Omental fat pad (tissue), 4 donors: ENCODE measurements at places on chromosomes 13 and 19.

DNA sequence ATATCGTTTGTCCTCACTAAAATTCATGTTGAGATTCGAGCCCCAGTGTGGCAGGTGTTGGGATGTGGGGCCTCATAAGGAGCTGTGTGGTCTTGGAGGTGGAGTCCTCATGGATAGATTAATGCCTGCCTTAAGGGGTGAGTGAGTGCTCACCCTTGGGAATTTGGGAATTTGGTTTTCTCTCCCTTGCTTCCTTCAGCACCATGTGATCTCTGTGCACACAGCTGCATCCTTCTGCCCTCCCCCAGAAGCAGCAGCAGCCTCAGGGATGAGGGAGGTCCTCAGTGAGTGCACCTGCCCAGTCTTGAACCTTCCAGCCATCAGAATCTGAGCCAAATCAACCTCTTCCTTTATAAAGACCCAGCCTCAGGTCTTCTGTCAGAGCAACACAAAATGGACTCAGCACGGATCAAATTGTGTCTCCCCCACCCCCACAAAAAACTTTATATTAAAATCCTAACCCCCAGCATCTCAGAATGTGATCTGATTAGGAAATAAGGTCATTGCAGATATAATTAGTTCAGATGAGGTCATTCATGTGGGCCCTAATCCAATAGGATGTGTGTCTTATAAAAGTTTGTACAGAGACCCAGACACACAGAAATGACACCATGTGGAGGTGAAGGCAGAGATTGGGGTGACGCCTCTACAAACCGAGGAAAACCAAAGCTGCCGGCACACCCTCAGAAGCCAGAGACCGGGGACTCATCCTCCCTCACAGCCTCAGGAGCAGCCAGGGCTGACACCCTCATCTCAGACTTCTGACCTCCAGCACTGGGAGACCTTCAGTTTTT is 12.9 kb downstream of the CYTH2 start:
- no peak for DNase-seq

GRCh38 chr13:98468361-98468760 is 108.5 kb downstream of the STK24 start:
- DNase-seq, result no peak

DNA sequence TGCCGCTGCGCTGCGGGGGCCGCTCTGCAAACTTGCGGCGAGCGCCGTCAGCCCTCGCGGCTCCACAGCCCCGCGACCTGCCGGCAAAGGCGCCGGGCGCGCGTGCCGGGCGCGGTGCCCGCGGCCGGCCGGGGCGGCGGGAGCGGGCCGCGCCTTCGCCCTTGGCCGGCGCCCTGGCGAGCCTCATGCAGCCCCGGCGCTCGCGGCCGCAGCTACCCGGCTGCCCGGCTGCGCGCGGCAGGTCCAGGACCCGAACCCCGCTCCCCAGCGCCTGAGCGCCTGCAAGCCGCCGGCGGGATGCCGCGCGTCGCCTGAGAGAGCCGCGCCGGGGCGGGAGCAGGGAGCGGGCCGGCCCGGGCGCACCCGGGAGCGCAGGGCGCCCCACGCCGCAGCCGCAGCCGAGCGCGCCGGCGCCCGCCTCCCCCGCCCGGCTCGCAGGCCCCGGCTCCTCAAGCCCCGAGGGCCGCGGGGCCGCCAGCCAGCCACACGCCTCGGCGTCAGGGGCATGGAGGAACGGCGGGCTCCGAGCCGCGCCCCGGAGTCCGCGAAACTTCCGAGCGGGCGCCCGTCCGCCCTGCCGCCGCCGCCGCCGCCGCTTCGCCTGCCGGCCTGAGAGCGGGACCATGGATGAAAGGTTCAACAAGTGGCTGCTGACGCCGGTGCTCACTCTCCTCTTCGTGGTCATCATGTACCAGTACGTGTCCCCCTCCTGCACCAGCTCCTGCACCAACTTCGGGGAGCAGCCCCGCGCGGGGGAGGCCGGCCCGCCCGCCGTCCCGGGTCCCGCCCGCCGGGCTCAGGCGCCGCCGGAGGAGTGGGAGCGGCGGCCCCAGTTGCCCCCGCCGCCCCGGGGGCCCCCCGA is 564 bp downstream of the HS6ST3 start:
- no peak for DNase-seq

DNA sequence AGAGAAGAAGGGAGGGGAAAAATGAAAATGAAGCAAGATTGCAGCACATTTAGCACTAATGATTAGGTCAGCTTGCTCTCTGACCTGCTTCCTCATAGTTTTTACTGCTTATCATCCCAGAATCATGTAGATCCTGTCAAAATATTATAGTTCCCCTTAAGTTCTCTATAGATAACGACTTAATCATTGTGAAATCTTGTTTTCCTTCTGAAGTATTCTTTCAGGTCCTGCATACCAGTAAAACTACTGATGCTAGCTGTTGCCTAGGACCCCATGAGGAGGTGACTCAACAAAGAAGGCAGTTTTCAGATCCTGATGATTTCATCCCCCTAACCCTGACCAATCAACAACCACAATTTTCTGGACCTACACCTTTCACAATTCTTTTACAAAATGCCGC is 1131.7 kb downstream of the SLITRK5 start:
- DNase-seq, result no peak

GRCh38 chr13:50838701-50839100 is 4.8 kb downstream of the DLEU7 start:
- DNase-seq, result no peak

DNA sequence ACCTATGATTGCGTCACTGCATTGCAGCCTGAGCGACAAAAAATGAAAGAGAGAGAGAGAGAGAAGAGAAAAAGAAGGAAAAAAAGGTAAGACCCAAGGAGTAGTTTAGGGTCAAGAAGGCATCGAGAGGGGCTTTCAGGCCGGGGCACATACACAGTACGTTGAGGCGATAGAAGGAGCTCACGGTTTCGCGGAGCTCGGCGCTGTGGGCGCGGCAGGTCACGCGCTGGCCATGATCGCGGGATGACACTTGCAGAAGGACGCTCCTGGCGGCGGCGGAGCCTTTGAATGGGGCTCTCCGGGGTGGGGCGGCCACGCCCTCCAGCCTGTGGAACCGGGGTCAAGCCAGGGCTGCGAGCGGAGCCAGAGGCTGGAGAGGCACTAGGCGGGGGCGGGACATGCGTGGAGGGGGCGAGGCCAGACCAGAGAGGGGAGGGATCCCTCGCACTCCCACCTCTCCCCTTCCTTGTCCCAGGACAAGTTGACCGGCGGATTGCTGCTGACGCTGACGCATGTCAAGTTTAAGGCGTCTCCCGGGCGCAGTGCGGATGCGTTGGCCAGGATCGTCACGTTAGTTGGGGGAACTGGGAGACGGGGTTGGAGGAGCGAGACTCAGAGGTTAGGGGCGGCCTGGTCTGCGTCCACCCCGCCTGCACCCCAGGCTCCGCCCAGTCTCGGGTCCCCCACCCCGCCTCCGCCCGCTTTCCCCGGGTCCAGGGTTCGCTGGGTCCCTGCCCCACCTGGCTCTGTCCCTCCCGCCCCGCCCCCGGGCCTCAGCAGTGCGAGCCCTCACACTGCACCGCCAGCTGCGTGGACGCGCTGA is 6.9 kb downstream of the NPHS1 start:
- DNase-seq, result no peak

- no peak for DNase-seq
Observed at GRCh38 chr19:18796239-18796638, 5.1 kb upstream of the COMP start.

GRCh38 chr19:6737873-6738786 is 750 bp upstream of the GPR108 start:
- DNase-seq, result peak; percentile 87

DNA sequence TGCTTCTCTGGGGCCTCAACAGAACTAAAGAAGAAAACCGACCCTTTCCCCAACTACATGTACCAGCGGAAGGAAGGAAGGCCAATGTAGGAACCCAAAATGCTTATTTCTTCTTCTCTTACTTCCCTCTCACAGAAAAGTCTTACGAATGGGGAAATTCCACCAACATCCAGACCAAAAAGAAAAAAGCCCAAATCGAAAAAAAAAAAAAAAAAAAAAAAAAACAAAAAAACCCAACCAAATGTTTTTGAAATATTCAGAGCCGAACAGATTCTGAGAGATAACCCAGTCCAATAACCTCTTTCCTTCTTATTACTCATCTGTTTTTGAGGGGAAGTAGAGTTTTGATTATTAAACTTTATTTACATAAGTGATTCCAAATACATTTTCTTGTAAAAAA is 3.9 kb downstream of the PPM1N start:
- no peak for DNase-seq

GRCh38 chr19:17847538-17848366 is at the start of gene JAK3:
TSS of gene JAK3 (minus strand) at chr19:17847982. CDS start at chr19:17844417, 3,565 bp downstream.
- DNase-seq, result no peak

- no peak for DNase-seq
Observed at GRCh38 chr19:55241143-55241934, 12.8 kb upstream of the TMEM86B start.

GRCh38 chr13:65411521-65411920 is 1818.6 kb downstream of the PCDH9 start:
- DNase-seq, result no peak

DNA sequence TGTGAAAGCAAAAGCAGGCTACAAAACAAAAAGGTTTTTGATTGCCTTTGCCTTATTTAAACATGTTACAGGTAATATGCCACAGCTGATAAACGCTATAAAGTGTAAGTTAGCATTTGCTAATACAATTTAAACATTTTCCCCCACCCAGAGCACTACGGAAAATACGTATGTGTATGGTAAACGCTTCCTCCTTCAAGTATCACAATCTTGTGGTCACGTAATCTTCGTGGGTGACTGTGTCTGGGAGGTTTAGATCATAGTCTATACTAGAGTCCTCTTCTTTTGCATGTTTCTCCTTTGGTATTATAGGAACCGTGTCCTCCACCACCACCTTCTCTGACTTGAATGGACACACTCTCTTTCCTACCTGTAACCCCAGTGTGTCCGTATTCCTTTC is 38.1 kb upstream of the POSTN start:
- DNase-seq, result no peak

GRCh38 chr19:43446746-43447489 is 18.5 kb downstream of the LYPD3 start:
- peak; percentile 41 for DNase-seq

DNA sequence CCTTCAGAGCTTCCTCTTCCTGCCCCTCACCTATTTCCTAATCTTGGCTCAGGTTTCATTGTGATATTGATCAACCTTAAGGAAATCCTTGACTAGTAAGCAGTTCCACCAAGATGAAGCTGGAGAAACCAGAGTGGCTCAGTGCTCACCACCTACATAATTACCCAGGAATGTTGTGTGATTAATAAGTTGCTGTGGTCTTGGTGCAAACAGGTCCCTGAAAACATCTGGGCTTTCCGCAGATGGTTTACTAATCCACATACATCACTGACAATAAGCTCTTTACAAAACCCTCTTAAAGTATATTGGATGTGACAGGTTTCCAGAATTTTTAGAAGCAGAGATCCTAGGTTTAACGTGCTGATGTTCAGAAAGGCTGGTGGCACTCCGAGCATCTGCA is 8.6 kb upstream of the SERP2 start:
- no peak for DNase-seq

DNA sequence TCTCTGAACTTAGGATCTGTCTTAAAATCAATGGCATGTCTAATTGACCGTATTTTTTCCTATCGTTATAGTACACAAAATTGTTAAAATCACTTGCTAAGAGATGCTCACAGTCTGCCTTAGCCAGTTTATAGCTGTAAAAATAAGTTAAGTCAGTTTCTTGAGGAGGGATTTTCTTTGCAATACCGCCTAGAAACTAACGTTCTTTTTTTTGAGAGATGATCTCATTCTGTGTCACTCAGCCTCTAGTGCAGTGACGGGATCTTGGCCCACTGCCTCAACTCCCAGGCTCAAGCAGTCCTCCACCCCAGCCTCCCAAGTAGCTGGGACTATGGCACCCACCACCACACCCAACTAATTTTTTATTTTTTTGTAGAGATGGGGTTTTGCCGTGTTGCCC is 4.4 kb downstream of the CKAP2 start:
- DNase-seq, result no peak

GRCh38 chr19:55242517-55242916 is 14.0 kb upstream of the TMEM86B start:
- no peak for DNase-seq

DNA sequence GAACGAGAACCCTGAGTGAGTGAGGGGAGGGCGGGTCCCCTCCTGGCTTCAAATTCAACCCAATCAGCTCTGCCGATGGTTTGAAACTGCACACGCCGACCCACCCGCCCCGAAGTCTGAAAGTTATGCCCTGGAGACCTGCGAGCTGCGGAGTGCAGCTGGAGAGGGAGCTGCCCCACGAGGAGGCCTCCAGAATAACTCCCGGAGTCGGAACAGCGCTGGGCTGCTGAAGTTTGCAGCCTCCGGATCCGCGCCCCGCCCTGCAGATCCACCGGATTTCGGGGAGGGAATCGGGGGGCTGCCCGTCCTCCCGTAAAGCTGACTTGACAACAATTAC is 7.0 kb downstream of the POU4F1 start:
- no peak for DNase-seq

- no peak for DNase-seq
Observed at GRCh38 chr13:20387006-20387405, 138.7 kb downstream of the CRYL1 start.

- DNase-seq, result no peak
Observed at GRCh38 chr19:982567-983170, 1.5 kb upstream of the WDR18 start.

DNA sequence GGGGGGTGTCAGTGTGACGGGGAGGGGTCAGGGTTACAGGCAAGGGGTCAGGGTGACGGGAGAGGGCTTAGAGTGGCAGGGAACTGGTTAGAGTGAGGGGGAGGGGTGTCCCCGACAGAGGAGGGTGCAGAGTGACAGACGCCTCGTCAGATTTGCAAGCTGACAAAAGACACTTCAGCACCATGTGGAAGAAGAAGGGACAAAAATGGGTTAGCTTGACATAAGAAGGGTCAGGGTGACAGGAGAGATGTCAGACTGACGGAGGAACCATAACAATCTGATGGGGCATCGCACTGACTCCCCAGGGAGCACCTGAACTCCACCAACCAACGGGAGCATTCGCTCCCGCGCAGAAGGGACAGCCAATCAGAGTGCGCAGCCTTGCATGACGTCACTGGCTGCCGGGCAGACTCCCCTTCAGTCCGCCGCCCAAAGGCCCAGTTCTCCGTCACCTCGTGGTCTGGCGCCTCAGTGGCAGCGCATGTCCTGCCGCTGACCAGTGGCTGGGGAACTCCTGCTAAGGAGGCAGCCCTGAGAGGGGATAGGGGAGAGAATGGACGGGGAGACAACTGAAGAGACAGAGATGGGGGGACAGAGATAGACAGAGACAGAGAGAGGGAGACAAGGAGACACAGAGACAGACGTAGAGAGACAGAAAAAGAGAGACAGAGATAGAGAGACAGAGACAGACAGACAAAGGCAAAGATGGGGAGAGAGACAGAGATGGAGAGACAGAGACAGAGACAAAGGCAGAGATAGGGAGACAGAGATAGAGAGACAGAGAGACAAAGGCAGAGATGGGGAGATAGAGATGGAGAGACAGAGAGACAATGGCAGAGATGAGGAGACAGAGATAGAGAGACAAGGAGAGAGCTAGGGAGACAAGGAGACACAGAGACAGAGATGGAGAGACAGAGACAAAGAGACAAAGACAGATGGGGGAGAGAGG is 30.2 kb downstream of the C19orf81 start:
- DNase-seq, result peak; percentile 70

GRCh38 chr13:38685431-38685830 is 1.4 kb upstream of the FREM2 start:
- no peak for DNase-seq

- no peak for DNase-seq
Observed at GRCh38 chr19:44684892-44685863, 13.8 kb upstream of the CEACAM16 start.
